ENCODE measurements at places on chromosomes 5 and 9.

GRCh38 chr5:138966236-138966985 is 91.3 kb upstream of the LRRTM2 start:
- DNase-seq: no peak

- no peak for DNase-seq
Measured at GRCh38 chr9:33220681-33221567, 19.0 kb upstream of the SPINK4 start.

DNA sequence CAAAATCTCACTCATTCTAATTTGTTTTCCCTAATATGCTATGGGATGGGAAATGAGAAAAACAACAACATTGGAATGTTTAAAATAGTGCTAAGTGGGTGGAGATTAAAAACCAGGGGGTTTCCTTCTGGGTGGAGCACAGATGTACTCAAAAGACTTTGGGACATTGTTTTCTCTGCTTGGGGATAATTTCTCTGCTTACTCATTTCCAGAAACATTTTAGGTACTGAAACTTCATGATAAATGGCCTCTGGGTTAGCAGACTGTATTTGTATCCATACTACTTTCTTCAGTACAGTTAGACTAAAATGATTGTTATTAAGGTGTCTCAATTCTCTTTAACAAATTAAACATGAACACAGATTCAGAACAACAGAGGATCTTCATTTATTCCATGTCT is 17.4 kb downstream of the ELOVL7 start:
- no peak for DNase-seq

DNA sequence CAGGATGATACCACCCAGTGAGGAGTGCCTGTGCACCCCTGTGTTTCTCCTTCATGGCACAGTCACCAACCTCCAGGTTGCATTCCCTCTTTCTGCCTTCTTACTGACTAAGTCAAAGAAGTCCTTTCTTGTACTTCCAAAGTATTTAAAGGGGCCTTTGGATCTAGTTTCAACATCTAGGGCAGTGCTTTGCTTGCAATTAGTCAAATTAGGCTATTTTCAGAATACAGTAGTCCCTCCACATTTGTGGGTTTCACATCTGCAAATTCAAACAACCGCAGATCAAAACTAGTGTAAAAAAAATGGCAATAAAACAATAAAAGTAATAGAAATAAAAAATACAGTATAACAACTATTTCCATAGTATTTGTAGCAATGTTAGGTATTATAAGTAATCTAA is 333.9 kb upstream of the SEMA6A start:
- no peak for DNase-seq

DNA sequence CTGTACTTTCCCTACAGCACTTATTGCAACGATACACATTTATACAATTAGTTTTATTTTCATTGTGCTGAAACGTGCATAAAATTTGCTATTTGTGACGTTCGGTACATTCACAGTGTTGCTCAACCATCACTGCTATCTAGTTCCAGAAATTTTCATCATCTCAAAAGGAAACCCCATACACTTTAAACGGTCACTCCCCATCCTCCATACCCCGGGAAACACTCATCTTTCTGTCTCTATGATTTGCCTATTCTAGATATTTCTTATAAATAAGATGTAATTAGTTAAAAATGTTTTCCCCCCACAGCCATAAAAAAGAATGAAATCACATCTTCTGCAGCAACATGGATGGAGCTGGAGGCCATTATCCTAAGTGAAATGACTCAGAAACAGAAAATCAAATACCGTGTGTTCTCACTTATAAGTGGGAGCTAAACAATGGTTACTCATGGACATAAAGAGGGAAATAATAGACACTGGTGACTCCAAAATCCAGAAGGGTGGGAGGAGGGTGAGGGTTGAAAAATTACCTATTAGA is 40.2 kb upstream of the TEX48 start:
- DNase-seq: no peak

DNA sequence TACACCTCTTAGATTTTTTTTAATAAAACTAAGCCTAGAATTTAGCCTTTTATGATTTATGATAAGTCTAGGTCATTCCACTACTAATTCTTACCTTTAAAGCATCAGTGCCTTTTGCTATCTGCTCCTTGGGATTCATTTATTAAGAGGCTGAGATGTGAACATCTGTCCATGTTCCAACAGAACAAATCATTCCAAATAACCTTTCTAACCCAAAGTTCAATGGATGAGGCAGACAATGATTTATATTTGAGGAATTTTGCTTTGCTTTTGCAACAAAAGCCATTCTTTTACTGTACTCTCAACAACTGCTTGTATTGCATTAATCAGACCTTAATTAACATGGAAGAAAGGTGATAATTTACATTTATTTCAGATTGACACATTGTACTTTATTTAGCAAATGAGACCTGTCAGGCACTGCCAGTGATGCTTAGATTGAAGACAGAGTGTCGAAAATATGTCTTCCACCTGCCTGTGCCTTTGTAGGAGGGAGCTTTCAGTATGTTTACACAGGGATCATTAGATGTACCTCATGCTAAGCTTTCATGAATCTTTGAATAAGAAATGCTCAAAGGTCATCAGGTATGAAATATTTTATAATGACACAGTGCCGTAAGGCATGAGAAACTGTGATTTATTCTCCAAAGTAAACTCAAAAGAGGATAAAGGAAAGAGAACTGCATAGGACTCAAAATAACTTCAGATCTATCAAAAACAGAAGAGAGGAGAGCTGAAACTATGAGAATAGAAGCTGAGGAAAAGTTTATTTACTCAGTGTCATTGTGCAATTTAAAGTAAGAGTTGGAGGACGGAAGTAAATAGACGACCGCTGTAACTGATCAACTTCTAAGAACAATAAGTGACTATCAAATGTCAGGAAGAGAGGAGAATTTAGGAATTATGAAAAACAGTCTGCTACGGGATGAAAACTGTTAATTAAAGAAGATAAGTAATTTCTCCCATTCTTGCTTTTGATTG is 36.7 kb upstream of the IZUMO3 start:
- no peak for DNase-seq

- no peak for DNase-seq
Measured at GRCh38 chr5:123450640-123451039, 27.4 kb upstream of the CEP120 start.

DNA sequence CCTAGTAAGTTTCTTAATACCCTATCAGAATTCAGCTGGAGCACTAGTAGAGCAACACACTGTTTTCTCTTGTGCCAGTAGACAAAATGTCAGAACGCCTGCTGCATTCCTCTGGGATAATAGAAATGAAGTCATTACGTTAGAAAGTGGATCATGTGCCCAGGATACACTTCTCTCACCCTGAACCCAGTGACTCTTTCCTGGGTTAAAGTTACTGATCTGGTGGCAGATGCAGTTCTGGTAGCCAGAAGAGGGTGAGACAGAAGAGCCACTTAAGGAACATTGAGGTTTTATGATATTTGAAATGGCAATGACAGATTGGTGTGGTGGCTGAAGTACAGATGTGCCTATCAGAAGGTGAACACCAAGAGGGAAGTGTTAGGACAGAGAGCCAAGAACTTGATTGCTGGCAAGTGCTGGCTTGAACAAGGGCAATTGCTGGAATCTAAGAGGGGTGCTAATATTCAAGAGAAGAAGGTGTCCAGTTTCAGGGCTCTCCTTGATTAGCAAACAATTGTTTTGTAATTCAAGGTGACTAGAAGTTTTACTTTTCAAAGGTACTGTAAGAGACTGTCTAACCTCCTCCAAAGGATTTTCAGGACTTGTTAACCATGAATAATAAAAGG is 93.7 kb upstream of the ERBIN start:
- no peak for DNase-seq

DNA sequence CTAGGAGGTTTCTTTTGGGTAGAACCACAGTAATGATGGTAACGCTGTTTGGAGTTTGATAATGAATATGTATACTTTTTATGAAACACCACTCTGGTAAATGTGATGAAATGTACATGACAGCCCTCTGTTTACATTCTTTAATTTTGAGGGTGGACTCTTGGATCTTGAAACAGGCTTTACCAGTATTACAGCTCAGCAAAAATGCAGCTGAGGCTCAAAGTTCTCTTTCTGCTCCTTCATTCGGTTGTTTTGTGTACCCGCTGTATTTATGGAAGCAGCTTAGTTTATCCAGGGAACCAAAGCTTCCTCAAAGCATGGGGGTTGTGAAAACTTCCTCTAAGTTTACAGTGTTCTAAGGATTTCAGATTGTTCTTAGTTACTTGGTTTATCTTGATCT is 11.1 kb downstream of the GAPVD1 start:
- no peak for DNase-seq

DNA sequence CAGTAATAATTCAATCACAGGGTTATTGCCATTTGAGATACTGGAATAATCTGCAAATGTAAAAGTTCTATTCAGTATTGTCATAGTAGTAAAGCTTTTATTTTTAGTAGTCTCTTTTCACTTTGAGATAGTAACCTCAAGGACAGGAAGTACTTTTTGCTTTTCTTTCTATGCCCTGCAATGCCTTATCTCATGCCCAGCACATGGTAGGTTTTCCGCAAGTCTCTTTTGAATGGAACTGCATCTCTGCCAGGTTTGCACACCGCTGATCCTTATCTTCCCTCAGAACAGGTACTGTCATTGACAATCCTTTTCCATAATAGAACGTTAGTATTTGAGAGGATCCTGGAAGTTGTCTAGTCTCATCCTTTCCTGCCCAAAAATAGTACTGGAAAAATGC is 91.8 kb upstream of the IFNK start:
- DNase-seq: no peak

DNA sequence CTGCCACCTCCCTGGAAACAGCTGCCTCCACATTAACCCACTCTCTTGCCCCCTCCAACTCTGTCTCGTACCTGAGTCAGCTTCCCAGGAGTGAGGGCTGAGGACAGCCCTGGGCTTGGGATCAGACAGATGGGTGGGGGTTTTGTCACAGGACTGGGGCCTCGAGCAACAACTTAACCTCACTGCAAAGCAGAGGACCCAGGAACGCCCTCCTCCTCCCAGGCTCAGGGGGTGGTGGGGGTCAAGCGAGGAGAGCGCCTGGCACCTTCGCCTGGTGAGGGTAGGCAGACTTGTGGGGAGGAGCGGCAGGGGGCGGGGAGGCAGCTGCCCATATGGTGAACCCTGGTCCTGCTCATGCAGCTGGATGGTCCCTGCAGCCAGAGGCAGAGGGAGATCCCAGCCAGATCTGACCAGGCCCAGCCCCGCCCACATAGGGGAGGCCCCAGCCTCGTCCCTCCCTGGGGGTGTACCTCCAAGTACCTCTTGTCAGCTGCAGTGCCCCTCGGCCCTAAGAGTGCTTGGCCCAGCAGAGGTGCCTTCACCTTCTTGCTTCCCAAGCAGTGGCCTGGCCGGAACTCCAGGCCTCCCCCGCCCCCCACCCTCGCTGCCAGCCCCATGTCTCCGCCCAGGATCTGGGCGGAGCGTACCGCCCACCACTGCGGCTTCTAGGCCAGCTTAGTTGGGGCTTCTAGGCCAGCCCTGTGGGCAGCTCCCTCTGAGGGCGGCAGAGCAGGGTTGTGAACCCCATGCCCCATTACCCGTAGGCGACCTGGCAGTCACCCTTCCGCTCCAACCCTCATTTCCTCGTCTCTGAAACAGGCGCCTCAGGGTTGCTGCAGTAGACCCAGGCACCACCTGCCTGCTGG is at the start of gene SARDH:
TSS of gene SARDH (minus strand) at position 579 of the 866 bp plus-strand sequence. CDS start 4,179 bp downstream, outside the sequence.
- peak; percentile 7 for DNase-seq

DNA sequence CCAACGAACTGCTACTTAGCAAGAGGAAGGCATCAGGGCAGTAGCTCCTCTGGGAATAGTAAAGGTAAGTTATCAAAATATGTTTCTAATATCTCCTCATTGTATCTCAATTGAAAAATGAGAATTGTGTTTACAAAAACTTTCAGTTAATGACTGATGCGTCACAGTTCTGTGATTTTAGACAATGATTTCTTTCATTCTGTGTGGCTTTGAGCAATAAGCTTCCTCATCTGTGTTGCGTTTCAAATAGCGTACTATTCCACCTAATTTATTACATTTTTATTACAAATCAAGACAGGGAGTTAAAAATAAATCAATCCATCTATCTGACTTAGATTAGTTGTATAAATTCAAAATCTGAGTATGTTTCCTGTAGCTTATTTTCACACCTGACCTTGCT is 145.0 kb downstream of the CAAP1 start:
- no peak for DNase-seq

DNA sequence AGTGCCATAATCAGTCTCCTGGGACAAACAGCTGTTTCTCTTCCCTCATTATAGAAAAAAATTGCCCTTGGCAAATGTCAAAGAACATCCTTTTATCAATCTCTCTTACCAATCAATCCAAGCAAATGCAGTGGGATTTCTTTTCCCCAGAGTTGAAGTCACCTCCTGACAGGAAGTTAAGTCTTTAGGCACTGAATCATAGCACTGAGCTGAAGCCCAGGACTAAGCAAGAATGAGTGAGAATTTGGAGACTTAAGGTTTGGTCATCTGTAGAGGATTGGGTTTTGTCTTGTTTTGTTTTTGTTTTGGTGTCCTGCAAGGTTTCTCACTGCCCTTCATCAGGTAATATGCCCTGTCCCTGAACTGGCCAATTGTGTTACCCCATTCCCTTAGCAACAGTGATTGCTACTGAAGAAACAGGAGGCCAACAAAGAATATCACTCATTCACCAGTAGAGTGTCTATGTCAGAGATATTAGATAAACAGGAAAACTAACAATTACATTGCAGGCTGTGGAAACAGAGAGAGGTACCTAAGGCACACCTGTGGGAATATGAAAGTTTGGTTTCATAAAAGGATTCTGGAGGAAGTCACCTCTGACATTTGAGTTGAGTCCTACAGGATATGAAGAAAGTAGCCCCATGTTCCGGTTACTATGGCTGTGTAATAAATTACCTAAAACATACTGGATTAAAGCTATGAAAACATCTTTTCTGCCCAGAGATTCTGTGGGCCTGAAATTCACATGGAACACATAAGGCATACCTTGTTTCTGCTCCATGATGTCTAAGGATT is 4.5 kb upstream of the FXN start:
- DNase-seq: no peak

GRCh38 chr5:135395451-135395850 is 3.6 kb downstream of the MACROH2A1 start:
- DNase-seq: no peak

GRCh38 chr5:56273376-56273955 is 40.3 kb upstream of the ANKRD55 start:
- no peak for DNase-seq

- DNase-seq: no peak
Measured at GRCh38 chr5:96036301-96036700, 74.7 kb upstream of the ELL2 start.

DNA sequence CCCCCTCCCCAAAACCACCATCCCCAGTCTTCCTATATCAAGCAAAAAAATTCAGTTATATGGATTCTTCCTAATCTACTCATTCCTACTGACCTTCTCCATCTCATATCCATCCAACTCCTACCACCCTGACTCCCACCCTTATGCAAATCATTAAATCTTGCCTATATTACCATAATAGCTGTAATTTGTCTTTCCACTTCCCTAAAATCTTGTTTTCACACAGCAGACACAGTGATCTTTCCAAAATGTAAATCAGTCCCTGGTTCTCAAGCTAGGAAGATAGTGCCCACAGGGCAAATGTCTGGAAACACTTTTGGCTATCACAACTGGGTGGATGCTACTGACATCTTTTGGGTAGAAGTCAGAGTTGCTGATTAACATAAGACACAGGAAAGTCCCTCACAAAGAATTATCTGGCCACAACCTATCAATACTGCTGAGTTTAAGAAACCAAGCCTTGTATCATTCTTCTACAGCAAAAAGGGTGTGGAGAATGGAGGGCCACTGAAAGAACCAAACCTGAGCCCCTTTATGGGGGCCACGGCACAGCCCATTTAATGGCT is 1.4 kb downstream of the SRA1 start:
- DNase-seq: no peak

- DNase-seq: no peak
Measured at GRCh38 chr9:129075996-129076639, 4.8 kb upstream of the DOLPP1 start.
